Astrocyte (in vitro differentiated cells and primary cell): ENCODE measurements at places on chromosomes 6 and 20. TPM values are rescaled to one million over a fixed set of nuclear protein-coding genes. Genes with fewer than 3 reads are reported as not detected.

The E2F3 gene
- total RNA-seq, result 24.8 and 27.4 TPM in 2 replicates

The CLIC5 gene
- total RNA-seq, result 0.14 and 0.32 TPM in 2 replicates

The HTR1E gene
- total RNA-seq, result not detected in 2 replicates

The TMEM74B gene
- total RNA-seq, result 2.1 and 2.4 TPM in 2 replicates

The SLC12A5 gene
- total RNA-seq, result 14.6 and 15.2 TPM in 2 replicates

DNA sequence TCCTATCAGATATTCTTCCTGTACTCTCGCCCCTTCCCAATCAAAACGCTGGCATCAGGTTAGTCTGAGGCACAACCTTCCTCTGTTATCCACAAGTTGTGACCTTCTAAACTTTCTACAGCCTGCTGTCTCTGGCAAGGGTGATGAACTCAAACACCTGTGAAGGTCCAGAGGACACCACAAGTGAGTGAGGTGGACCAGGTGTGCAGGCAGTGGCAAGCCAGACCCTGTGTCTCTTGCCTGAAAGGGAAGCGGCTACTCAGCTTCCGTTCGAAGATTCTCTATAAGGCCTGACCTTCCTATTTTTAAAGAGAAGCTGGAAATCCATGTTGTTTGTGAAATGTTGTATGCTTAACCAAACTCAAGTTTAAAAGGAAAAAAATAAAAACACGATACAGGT lies 36.8 kb downstream of the GCM1 start:
- no peaks in the 10 kb centered on the region for H3K27me3 ChIP-seq
- no peak overlapping the region for H3K27ac ChIP-seq
- no peak overlapping the region for H3K4me3 ChIP-seq
- no peaks in the 10 kb centered on the region for H3K4me1 ChIP-seq

GRCh38 chr6:152783217-152783878 lies 32.8 kb downstream of the VIP start:
- no peak overlapping the region for H3K27ac ChIP-seq
- H3K4me3 ChIP-seq, result no peak overlapping the region
- H3K4me1 ChIP-seq, result no peaks in the 10 kb centered on the region
- DNase-seq, result no peak

GRCh38 chr20:17825960-17826843 lies 126.4 kb downstream of the BANF2 start:
- DNase-seq, result no peak
- no peak overlapping the region for H3K4me3 ChIP-seq
- no peak overlapping the region for H3K27ac ChIP-seq
- no peaks in the 10 kb centered on the region for H3K27me3 ChIP-seq
- H3K4me1 ChIP-seq, result peaks cover 11% of the 10 kb centered on the region
- H3K36me3 ChIP-seq, result no peaks in the 10 kb centered on the region

DNA sequence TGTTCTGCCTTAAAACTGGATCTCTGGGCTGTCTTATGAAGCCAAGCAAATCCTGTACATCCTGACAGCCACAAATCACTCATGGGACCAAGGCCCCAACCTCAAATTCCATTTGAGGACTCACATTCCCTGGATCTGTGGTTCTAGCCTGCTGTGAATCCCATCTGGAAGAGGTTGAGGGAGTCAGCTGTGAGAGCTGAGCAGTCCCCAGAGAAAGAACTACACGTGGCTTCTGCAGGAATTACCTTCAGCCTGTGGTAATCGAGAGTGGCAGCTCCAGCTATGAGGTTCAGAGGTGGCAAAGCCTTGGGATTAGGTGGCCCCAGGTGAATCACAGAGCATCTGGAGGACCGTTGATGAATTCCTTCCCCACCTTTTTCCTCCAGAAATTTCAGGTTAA lies 245.2 kb downstream of the SLC24A3 start:
- no peaks in the 10 kb centered on the region for H3K4me1 ChIP-seq
- no peaks in the 10 kb centered on the region for H3K27me3 ChIP-seq
- H3K4me3 ChIP-seq, result no peak overlapping the region
- no peaks in the 10 kb centered on the region for H3K36me3 ChIP-seq

GRCh38 chr6:162251257-162251656 lies 476.3 kb downstream of the PRKN start:
- DNase-seq, result no peak
- H3K27ac ChIP-seq, result no peak overlapping the region
- H3K4me1 ChIP-seq, result no peaks in the 10 kb centered on the region
- H3K36me3 ChIP-seq, result no peaks in the 10 kb centered on the region
- no peak overlapping the region for H3K4me3 ChIP-seq
- H3K27me3 ChIP-seq, result no peaks in the 10 kb centered on the region

DNA sequence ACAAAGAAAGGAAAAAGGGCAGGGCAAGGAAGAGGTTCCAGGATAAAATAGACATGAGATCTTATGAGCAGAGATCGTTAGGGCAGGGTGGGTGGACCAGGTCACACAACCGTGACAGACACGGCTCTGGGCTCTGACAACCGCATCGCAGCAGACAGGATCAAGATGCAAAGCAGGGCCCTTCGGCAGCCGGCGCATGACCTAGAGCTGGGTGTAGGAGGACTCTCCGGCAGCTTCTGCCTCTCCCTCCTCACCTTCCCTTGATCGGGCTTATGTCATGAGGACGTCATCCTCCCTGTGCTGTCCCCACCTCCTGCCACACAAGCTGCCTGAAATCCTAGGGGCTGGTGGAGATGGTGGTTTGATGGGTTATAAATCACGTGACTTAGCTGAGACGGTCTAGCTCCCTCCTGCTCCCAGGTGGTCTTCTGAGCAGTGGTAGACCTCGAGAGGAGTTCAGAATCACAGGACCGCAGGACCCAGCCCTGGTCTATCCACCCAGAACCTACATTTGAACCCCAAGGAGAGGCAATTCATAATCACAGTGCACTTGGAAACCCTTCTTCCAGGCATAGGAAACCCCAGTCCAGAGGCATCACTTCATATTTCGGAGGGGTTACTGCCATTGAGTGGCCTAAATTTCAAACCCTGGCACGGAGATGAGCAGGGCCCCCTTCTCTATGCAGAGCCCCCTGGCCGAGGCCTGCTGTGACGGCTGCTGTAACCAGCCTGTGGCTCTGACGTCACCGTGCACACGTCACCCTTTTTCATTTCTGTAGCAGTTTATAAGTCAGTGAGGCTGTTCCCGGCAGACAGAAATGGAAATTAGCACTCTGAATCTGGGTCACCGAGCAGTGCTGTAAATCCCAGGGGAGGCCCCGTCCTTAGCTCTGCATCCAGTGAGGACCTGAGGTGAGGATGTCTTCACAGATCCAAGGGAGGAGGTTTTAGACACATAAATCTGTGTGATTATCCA lies 8.7 kb upstream of the CCR6 start:
- no peak overlapping the region for H3K27ac ChIP-seq
- no peak overlapping the region for H3K4me3 ChIP-seq
- H3K36me3 ChIP-seq, result no peaks in the 10 kb centered on the region
- H3K27me3 ChIP-seq, result no peaks in the 10 kb centered on the region
- DNase-seq, result no peak

GRCh38 chr20:61387954-61388348 lies 135.9 kb downstream of the CDH4 start:
- no peak overlapping the region for H3K4me3 ChIP-seq
- H3K27ac ChIP-seq, result no peak overlapping the region
- H3K27me3 ChIP-seq, result no peaks in the 10 kb centered on the region
- peaks cover 12% of the 10 kb centered on the region for H3K4me1 ChIP-seq
- DNase-seq, result no peak
- H3K36me3 ChIP-seq, result no peaks in the 10 kb centered on the region

GRCh38 chr6:10522929-10523573 lies 1.9 kb downstream of the GCNT2 start:
- H3K27ac ChIP-seq, result no peak overlapping the region
- no peak for DNase-seq
- peaks cover 23% of the 10 kb centered on the region for H3K4me1 ChIP-seq
- no peak overlapping the region for H3K4me3 ChIP-seq
- no peaks in the 10 kb centered on the region for H3K36me3 ChIP-seq

DNA sequence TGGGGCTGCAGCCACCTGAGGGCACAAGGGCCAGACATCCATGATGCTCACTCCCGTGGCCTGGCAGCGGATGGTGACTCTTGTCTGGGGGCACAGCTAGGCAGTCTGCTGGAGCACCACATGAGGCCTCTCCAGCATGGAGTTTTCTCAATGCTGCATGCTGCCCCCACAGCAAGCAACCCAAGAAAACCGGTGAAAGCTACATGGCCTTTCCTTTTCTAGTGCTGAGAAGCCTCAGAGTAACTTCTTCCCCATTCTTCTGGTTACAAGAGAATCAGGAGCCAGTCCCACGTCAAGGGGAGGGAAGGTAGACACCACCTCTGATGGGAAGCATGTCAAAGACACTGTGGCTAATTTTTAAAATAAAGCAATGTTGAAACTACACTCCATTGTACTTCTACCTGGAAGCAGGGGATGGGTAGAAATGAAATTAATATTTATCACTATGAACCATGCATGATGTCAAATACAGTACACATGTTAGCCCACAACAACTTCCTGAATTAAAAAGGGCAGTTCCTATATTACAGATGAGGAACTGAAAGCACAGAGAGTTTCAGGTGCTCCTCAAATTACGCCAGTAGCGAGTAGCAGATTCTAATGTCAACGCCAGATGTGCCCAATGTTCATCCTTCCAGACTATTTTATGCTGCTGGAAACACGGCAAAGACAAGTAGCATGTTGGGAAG lies 101.5 kb downstream of the LAMP5 start:
- no peak for DNase-seq
- H3K27me3 ChIP-seq, result peaks cover 10% of the 10 kb centered on the region
- H3K4me1 ChIP-seq, result no peaks in the 10 kb centered on the region
- no peak overlapping the region for H3K27ac ChIP-seq
- H3K4me3 ChIP-seq, result no peak overlapping the region

GRCh38 chr6:130624046-130624445 lies 203.2 kb upstream of the SMLR1 start:
- no peaks in the 10 kb centered on the region for H3K27me3 ChIP-seq
- no peak overlapping the region for H3K27ac ChIP-seq
- H3K4me1 ChIP-seq, result peaks cover 11% of the 10 kb centered on the region
- no peaks in the 10 kb centered on the region for H3K36me3 ChIP-seq
- DNase-seq, result peak; percentile 80

- no peaks in the 10 kb centered on the region for H3K27me3 ChIP-seq
- no peak overlapping the region for H3K4me3 ChIP-seq
- peak overlapping the region; percentile 74 for H3K27ac ChIP-seq
- DNase-seq, result peak; percentile 92
- peaks cover 14% of the 10 kb centered on the region for H3K4me1 ChIP-seq
- no peaks in the 10 kb centered on the region for H3K36me3 ChIP-seq
These were observed 312.5 kb upstream of the PLCB4 start for GRCh38 chr20:8756410-8756809.
